ENCODE measurements at places on chromosomes 1 and 21. TPM values are rescaled to one million over a fixed set of nuclear protein-coding genes. Genes with fewer than 3 reads are reported as not detected.

Gene HMGCS2
- not detected for total RNA-seq

Gene ALPL
- 164 TPM for total RNA-seq

Gene GPR25
- 0.32 TPM for total RNA-seq

Gene CHI3L1
- 85.1 TPM for total RNA-seq

Gene CLCA1
- total RNA-seq: not detected

Gene FCRL2
- 0.20 TPM for total RNA-seq

Gene FNBP1L
- 50.0 TPM for total RNA-seq

Gene SH3D21
- 10.2 TPM for total RNA-seq

Gene BLACAT1
- total RNA-seq: 0.84 TPM

GRCh38 chr21:27108228-27108627 is 141.3 kb upstream of the ADAMTS5 start:
- no peak overlapping the region for H3K4me3 ChIP-seq
- DNase-seq: no peak
- H3K4me1 ChIP-seq: no peaks in the 10 kb centered on the region
- no peaks in the 10 kb centered on the region for H3K27me3 ChIP-seq

- H3K27me3 ChIP-seq: no peaks in the 10 kb centered on the region
- H3K4me1 ChIP-seq: no peaks in the 10 kb centered on the region
- peak; percentile 31 for DNase-seq
- no peak overlapping the region for H3K4me3 ChIP-seq
Measured at GRCh38 chr1:201320168-201320788, 37.0 kb downstream of the PKP1 start.

GRCh38 chr1:12615865-12616708 is 1.9 kb downstream of the DHRS3 start:
- DNase-seq: peak; percentile 85
- no peaks in the 10 kb centered on the region for H3K27me3 ChIP-seq
- H3K36me3 ChIP-seq: peaks cover 14% of the 10 kb centered on the region
- H3K27ac ChIP-seq: peak overlapping the region; percentile 93
- H3K4me3 ChIP-seq: peak overlapping the region; percentile 85

DNA sequence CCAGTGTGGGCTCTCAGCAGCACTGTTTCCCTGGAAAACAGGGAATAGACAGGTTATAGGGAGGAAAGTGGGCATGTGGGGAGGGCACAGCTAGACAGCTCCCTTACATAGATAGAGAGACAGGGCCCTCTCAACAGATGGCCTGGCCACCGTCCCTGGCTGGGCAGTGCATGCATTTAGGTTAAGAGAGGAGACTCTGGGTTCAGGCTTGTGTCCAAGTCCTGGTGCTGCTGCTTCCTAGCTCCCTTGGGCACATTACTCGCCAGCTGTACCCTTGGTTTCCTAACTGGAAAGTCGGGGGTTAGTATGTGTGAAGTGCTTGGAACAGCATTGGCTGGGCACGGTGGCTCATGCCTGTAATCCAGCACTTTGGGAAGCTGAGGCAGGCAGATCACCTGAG is 9.1 kb downstream of the PLOD1 start:
- no peak for DNase-seq
- H3K4me3 ChIP-seq: no peak overlapping the region
- H3K4me1 ChIP-seq: no peaks in the 10 kb centered on the region

DNA sequence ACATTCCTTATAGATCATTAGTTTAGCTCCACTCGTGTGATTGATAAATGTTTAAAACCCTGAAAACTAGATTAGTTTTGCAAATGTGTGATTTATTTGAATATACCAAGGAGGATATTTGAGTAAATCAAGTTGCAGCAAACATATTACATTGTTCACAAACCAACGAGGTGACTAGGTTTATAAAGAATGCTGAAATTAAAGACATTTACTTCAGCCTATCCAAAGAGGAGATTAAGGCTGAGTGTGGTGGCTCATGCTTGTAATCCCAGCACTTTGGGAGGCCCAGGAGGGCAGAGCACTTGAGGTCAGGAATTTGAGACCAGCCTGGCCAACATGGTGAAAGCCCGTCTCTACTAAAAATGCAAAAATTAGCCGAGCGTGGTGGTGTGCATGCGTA is 34.1 kb downstream of the VTCN1 start:
- no peaks in the 10 kb centered on the region for H3K4me1 ChIP-seq
- H3K4me3 ChIP-seq: no peak overlapping the region
- H3K27me3 ChIP-seq: no peaks in the 10 kb centered on the region
- DNase-seq: no peak

DNA sequence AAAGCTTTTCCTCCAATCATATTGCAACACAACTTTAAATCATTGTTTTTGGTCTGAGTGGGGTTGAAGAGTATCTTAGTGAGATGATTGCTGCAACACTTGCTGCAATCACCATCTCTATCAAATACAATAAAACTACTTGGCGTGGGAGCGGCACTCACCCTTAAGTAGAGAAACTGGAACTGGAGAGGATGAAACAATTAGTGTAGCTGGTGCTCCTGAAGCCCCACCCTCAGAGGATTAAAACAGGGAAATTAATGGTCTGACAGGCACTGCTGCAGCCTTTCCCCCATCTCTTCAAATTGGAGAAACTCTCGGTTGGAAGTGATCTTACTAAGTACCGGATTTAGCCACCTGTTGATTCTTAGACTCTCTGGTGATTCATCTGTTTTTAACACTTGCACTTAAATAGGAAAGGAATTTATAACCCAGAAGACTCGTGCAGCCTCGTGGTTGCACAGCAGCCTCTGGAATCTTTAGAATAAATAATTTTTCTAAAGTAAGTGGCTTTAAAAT is 80.5 kb upstream of the KIF26B start:
- H3K27ac ChIP-seq: no peak overlapping the region
- no peak for DNase-seq
- no peak overlapping the region for H3K4me3 ChIP-seq
- H3K27me3 ChIP-seq: no peaks in the 10 kb centered on the region

DNA sequence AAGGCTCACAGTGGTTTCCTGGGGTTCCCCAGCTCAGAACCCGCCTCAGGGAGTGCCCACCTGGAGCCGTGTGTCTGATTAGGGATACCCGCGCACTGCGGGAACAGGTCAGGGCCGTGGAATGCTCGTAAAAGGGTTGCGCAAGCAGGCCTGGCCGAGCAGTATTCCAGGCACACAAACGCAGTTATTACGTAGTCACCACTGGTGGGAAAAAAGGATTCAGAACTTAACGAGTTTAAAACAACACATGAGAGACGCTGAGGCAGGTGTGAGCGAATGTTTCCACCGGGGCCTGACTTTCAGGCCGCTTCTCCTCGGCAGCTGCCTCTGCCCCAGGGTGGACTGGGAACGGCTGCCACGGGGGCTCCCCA is 18.2 kb downstream of the PLCH2 start:
- DNase-seq: no peak
- peaks cover 2% of the 10 kb centered on the region for H3K27me3 ChIP-seq
- H3K4me3 ChIP-seq: no peak overlapping the region
- no peaks in the 10 kb centered on the region for H3K4me1 ChIP-seq
- no peaks in the 10 kb centered on the region for H3K36me3 ChIP-seq

GRCh38 chr21:30434033-30434631 is 4.1 kb downstream of the KRTAP13-4 start:
- H3K36me3 ChIP-seq: no peaks in the 10 kb centered on the region
- H3K4me1 ChIP-seq: no peaks in the 10 kb centered on the region
- DNase-seq: no peak

DNA sequence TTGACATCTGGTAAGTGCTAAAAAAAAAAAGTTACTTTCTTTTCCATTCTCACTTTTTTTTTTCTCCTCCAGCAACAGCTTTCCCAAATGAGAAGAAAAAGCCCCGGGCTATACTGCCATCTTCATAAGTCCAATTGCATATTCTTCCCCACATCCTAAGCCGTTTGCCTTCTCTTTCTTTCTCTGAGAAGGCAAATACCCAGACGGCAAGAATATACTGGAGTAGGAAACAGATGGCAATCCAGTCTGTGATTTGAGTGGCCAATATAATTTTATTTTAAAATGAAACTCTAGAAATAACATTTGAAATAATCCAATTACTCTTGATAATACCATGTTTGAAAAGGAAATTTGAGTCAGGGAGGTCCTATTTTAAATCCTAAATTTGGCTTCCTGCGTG is 44.6 kb upstream of the GREM2 start:
- H3K36me3 ChIP-seq: no peaks in the 10 kb centered on the region
- H3K4me1 ChIP-seq: no peaks in the 10 kb centered on the region
- H3K27me3 ChIP-seq: no peaks in the 10 kb centered on the region
- no peak overlapping the region for H3K27ac ChIP-seq
- DNase-seq: no peak

DNA sequence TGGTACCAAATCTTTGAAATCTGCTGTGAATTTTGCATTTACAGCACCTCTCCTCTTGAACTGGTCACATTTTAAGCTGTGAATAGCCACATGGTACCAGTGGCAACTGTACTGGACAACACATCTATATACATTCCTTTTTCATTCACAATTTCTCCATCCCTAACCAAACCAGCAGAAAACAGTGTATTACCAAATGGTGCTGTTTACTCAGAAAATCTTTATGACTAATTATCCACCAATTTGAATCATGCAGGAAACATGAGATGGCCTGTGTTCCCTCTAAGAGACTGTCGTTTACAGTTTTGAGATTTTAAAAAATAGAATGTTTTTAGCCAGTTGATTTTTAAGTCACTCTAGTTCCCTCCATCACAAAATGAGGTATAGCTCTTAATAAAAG is 17.6 kb upstream of the CCT8 start:
- no peak for DNase-seq
- H3K4me1 ChIP-seq: no peaks in the 10 kb centered on the region
- no peak overlapping the region for H3K4me3 ChIP-seq
- no peak overlapping the region for H3K27ac ChIP-seq

DNA sequence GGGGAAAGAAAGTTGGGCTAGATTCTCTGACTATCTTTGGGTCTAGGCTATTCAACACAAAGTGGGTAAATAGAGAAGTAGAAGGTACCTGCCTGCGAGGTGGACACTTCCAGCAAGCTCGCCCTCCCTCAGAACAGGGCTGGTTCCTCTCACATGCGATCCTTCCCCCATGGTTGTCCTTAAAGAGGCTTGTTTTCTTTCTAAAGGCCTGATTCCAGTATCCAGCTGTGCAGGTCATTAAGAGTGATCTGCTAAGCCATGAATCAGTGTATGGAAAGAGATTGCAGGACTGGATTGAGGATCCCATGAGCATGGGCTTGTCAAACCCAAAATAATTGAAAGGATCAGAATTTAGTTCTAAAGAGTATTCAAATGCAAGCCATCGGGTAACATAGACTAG is 189.0 kb downstream of the URB2 start:
- H3K4me3 ChIP-seq: no peak overlapping the region
- no peaks in the 10 kb centered on the region for H3K36me3 ChIP-seq
- no peak overlapping the region for H3K27ac ChIP-seq

DNA sequence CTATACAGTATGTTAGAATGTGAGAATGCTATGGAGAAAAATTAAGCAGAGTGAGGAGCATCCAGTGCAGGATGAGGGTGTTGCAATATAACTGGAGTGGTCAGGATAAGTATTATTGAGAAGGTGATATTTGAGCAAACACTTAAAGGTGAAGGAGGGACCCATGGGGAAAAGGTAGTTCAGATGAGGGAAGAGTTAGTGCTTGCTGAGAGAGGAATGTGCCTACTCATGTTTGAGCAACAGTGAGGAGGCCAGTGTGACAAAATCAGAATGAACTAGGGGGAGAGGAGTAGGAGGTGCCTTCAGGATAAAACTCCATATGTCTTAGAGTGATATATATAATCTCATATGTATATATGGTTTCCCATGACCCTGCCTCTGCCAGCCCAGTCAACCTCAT is 6.2 kb upstream of the TRIM45 start:
- H3K36me3 ChIP-seq: no peaks in the 10 kb centered on the region
- no peaks in the 10 kb centered on the region for H3K27me3 ChIP-seq
- no peak overlapping the region for H3K27ac ChIP-seq

DNA sequence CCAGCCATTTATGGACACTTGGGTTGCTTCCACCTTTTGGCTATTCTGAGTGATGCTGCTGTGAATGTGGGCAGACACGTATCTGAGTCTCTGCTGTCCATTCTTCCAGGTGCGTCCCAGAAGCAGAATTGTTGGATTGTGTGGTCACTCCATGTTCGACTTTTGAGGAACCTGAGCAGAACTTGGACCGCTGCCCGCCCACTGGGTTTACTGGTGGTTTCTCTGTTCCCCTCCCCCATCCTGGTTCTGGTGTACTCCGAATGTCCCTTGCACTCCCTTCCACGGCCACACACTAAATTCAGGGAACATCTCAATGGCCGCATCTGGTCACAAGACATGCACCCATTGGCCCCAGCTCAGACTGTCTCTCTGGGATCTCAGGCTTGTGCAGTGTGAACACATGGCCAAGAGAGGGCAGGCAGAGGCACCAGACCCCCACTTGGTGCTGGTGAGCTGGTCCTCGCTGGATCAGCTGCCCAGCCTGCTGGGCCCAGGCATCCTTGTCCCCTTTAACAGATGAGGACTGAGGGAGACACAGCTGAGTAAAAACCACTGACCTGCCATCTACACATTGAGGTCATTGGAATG is 565.1 kb downstream of the NPHP4 start:
- H3K27ac ChIP-seq: no peak overlapping the region
- H3K27me3 ChIP-seq: peaks cover 50% of the 10 kb centered on the region
- no peaks in the 10 kb centered on the region for H3K4me1 ChIP-seq
- no peaks in the 10 kb centered on the region for H3K36me3 ChIP-seq
- DNase-seq: no peak
- no peak overlapping the region for H3K4me3 ChIP-seq

GRCh38 chr1:188350104-188350503 is 1521.4 kb downstream of the PLA2G4A start:
- H3K27ac ChIP-seq: no peak overlapping the region
- no peaks in the 10 kb centered on the region for H3K4me1 ChIP-seq
- DNase-seq: no peak
- no peaks in the 10 kb centered on the region for H3K27me3 ChIP-seq
- no peaks in the 10 kb centered on the region for H3K36me3 ChIP-seq
- no peak overlapping the region for H3K4me3 ChIP-seq

- no peaks in the 10 kb centered on the region for H3K4me1 ChIP-seq
- DNase-seq: no peak
- H3K36me3 ChIP-seq: no peaks in the 10 kb centered on the region
- no peak overlapping the region for H3K27ac ChIP-seq
- H3K27me3 ChIP-seq: no peaks in the 10 kb centered on the region
- no peak overlapping the region for H3K4me3 ChIP-seq
Measured at GRCh38 chr1:243883551-243883950, 33.5 kb upstream of the AKT3 start.

DNA sequence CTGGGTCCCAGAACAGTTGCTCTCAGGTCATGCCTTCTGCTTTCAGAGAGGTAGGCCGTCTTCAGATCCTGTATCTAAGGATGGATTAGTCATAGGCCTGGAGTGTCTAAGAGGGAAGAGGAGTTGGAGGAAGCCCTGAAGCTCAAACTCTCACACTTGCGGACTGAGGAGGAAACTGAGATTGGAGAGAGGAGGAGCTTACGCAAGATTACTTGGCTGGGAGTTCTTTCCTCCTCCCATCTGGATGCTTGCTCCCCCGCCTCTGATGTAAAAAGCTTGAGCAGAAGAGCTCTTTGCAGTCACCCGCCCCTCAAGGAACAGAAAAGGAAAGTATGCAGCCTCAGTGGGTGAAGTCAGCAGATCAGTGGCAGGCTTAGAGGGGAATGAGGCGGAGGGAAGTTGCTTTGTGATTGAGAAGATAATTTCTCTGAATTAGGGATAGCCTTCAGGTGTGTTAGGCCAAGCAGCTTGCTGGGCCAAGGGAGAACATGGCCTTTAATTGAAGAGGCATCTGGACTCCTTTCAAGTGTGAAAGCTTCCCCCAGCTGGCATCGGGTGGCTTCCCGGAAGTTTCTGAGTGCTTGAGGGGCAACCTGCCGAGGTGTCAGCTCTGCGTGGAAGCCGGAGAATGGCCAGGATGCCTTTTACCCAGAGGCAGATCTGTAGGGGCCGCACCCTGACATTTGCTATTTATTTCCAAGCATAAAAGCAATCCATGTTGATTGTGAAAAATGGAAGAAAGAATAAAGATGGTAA is 6.6 kb downstream of the ADORA1 start:
- no peaks in the 10 kb centered on the region for H3K36me3 ChIP-seq
- peak; percentile 42 for DNase-seq
- no peaks in the 10 kb centered on the region for H3K27me3 ChIP-seq
- H3K4me1 ChIP-seq: peaks cover 19% of the 10 kb centered on the region
